ENCODE measurements at places on chromosomes 5 and 9.

DNA sequence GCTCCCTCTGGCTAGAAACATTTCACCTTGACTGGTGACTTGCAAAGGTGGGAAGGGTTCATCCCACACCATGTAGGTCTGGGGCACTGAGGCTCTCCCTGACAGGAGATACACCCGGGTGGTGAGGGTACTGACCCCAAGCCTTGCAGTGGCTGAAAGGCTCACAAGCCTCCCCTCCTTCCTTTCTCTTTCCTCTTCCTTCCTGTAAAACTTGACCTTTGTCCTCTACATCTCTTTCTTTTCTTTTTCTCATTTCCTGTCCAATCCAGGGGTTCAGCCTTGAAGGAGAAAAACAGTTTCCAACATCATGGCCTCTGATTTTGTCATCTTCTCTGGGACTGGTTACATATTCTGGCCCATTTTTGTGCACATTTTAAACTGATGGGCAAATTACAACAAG lies 16.6 kb downstream of the FBP2 start:
- H3K4me1 ChIP-seq: no peaks in the 10 kb centered on the region
- H3K4me3 ChIP-seq: no peak overlapping the region
- peaks cover 14% of the 10 kb centered on the region for H3K27me3 ChIP-seq
- DNase-seq: no peak
- H3K27ac ChIP-seq: no peak overlapping the region

DNA sequence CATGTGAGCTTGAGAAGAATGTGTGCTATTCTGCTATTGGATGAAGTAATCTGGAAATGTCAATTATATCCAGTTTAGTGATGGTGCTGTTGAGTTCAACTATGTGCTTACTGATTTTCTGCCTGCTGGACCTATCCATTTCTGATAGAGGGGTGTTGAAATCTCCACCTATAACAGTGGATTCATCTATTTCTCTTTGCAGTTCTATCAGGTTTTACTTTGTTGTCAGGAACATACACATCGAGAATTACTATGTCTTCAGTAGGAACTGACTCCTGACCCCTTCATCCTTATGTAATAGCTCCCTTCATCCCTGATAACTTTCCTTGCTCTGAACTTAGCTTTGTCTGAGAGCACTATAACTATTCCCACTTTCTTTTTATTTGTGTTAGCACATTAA lies 16.7 kb upstream of the CDC14B start:
- peaks cover 16% of the 10 kb centered on the region for H3K27me3 ChIP-seq
- H3K4me3 ChIP-seq: no peak overlapping the region
- no peak for DNase-seq
- H3K27ac ChIP-seq: no peak overlapping the region
- H3K36me3 ChIP-seq: no peaks in the 10 kb centered on the region

DNA sequence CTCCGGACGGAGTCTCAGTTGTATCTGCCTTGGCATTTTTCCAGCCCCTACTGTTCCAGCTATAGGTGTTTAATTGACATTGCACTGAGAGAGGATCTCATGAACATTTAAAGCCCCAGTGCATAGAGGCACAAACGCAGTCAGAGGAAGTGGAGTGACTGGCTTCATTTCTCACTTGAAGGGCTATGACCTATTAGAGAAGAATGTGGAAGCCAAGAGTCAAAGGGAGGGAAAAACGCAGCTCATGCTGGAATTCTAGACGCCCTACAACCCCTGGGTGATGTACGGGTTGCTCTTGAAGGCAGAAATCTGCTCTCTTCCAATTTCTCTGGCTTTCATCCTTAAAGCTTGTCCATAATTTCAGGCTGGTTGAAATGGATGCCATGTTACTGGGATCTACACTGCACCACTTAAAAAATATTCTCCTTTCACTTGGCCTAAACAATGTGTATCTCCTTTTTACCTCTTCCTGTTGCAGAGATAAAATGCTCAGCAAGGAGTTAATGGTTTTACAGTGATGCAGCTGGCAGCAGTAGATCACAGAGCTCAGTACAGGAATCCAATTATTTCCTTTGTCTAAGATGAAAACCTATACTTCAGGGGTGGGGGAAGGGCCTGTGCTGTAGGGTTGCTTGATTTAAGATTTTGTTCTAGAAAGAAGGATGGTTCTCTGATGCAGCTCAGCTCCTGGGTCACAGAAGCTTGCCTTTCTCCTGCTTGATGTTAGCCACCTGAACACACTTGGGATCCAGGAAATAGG lies 61.8 kb upstream of the MAMDC2 start:
- H3K36me3 ChIP-seq: no peaks in the 10 kb centered on the region
- no peak overlapping the region for H3K27ac ChIP-seq
- peaks cover 7% of the 10 kb centered on the region for H3K27me3 ChIP-seq

DNA sequence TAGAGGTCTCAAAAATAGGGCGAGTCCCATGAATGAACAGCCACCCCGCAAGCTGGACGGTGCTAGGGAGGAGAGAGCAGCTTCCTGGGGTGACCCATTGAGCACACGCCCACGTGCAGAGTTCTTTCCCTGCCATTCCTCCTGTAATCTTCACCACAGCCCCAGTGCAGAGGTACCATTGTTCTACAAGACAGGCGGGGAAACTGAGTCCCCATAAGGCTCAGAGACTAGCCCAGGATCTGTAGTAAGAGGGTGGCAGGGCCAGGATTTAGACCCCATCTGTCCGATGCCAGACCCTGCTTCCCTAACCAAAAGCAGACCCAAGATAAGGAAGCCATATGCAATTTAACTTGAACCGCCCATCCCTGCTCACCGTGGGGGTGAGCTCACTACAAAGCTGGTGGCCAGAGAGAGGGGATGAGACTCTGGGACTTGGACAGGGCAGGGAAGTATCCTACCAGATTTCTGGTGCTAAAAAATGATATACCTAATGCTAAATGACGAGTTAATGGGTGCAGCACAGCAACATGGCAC lies 36.7 kb upstream of the ORM1 start:
- peaks cover 3% of the 10 kb centered on the region for H3K4me1 ChIP-seq
- DNase-seq: no peak
- no peaks in the 10 kb centered on the region for H3K36me3 ChIP-seq
- H3K27ac ChIP-seq: no peak overlapping the region

- H3K36me3 ChIP-seq: peaks cover 37% of the 10 kb centered on the region
- H3K27me3 ChIP-seq: no peaks in the 10 kb centered on the region
- peak overlapping the region; percentile 56 for H3K4me3 ChIP-seq
- peak; percentile 26 for DNase-seq
These were observed 89.3 kb downstream of the ZCCHC7 start for GRCh38 chr9:37209431-37210386.

- DNase-seq: no peak
- no peak overlapping the region for H3K4me3 ChIP-seq
- H3K27ac ChIP-seq: no peak overlapping the region
- no peaks in the 10 kb centered on the region for H3K4me1 ChIP-seq
These were observed 87.7 kb downstream of the ENTREP1 start for GRCh38 chr9:69412741-69413150.

GRCh38 chr5:32233220-32233695 lies 59.1 kb upstream of the GOLPH3 start:
- H3K4me3 ChIP-seq: no peak overlapping the region
- no peak for DNase-seq
- H3K27ac ChIP-seq: peak overlapping the region; percentile 59

GRCh38 chr9:71242081-71242480 lies 120.7 kb upstream of the TRPM3 start:
- no peak for DNase-seq
- no peak overlapping the region for H3K4me3 ChIP-seq
- H3K4me1 ChIP-seq: no peaks in the 10 kb centered on the region
- no peaks in the 10 kb centered on the region for H3K27me3 ChIP-seq
- no peaks in the 10 kb centered on the region for H3K36me3 ChIP-seq

DNA sequence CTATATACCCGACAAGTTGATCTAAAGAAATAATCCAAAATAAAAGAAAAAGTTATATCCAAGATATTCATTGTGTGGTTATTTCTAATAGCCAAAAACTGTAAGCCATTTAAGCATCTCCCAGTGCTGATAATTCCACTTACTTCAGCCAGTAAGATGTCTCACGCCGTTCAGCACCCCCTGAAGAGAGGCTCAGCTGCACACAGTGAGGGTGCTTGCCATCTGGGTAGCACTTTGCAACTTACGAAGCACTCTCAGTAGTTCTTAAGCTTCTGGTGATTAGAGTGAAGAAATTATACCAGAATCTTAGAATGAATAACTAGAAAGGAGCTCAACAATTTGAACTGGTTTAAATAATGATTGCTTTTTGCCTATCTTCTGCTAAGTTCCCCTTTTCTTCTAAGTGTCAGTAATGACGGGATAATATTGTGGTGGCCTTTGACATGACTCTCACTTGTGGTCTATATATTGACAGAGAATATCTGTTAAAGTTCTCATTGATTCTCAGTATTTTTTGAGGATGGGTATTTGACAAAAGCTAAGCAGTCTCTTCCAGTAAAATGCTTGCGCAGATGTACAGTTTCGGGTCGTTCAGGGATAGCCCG lies 26.2 kb upstream of the LTC4S start:
- H3K4me1 ChIP-seq: peaks cover 21% of the 10 kb centered on the region
- no peaks in the 10 kb centered on the region for H3K27me3 ChIP-seq
- no peak for DNase-seq
- H3K4me3 ChIP-seq: no peak overlapping the region
- H3K36me3 ChIP-seq: peaks cover 14% of the 10 kb centered on the region

DNA sequence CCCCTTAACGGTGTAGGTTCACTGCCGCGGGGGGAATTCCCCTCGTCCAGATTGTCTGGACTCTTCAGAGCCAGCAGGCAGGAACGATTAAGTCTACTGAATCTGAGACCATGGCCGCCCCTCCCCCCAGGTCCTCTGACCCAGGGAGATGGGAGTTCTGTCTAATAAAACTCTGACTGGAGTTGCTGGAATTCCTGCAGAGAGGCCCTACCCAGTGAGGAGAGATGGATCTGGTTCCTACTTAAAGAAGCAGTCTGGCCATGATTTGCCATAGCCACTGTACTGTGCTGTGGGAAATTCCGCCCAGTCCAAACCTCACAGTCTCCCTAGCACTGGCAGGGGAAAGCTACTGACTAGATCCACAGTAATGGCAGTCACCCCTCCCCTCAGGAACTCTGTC lies 237.7 kb upstream of the RASA1 start:
- no peaks in the 10 kb centered on the region for H3K4me1 ChIP-seq
- DNase-seq: no peak
- H3K36me3 ChIP-seq: peaks cover 8% of the 10 kb centered on the region
- H3K4me3 ChIP-seq: no peak overlapping the region
- H3K27ac ChIP-seq: no peak overlapping the region
- H3K27me3 ChIP-seq: no peaks in the 10 kb centered on the region

DNA sequence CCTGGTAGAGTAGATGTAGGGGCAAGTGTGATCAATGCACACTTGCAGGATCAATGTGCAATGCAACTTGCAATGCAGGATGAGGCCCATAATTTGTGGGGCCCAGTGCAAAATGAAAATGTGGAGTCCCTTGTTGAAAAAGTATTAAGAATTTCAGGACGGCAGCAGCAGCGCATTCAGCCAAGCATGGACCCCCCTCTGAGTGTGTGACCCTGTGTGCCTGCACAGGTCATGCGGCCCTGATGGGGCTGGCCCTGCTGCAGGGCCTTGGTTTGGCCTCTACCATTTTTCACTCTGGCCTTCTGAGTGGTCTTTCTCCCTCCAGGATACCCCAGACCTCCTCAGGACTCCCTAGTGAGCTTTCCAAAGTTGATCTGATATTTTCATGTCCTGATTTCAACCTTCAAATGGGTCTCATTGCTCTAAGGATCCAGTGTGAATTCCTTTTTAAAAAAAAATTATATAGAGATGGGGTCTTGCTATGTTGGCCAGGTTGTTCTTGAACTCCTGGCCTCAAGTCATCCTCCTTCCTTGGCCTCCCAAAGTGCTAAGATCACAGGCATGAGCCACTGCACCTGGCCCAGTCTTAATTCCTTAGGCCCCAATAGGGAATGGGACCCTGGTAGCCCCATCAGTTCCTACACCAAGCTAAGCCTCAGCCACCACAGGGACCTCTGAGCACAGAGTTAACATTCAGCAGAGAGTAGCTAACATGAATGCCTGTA lies 4.3 kb downstream of the ERGIC1 start:
- no peaks in the 10 kb centered on the region for H3K27me3 ChIP-seq
- peaks cover 52% of the 10 kb centered on the region for H3K4me1 ChIP-seq
- H3K4me3 ChIP-seq: peak overlapping the region; percentile 88
- H3K36me3 ChIP-seq: peaks cover 8% of the 10 kb centered on the region

DNA sequence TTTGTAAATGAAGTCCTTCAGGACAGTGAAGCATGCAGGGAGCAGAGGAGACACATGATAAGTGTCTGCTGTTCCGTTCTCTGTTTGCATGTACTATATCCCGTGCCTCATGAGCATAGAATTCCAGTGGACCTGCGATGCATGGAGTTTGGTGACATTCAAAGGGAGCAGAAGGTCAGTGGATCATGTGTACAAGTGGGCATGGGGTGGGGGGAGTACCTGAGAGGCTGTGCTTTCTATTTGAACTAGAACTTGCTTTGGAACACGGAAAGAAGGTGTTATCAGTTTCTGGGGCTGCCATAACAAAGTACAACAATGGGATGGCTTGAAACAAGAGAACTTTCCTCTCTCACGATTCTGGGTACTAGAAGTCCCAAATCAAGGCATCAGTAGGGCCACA lies 5.1 kb upstream of the CCNJL start:
- no peak overlapping the region for H3K27ac ChIP-seq
- no peaks in the 10 kb centered on the region for H3K36me3 ChIP-seq
- H3K27me3 ChIP-seq: peaks cover 53% of the 10 kb centered on the region
- no peak overlapping the region for H3K4me3 ChIP-seq
- no peak for DNase-seq
- peaks cover 7% of the 10 kb centered on the region for H3K4me1 ChIP-seq

DNA sequence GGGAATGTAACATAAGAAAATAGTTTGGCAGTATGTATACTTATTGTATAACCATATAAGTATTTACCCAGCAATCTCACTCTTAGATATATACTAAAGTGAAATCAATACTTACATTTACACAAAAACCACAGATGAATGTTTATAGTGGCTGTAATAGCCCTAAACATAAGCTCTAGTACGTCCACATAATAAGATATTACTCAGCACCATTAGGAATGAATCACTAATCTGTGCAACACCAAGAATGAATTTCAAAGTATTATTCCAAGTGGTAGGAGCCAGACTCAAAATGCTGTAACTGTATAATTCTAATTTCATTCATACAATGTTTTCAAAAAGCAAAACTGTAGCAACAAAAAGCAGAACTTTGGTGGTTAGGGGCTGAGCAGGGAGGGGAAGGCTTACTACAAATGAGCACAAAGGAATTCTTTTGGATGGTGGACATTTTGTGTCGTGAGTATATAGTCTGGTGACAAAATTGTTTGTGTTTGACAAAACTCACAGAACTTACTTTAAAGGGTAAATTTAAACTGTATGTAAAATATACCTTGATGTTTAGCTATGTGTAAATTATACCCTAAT lies 11.9 kb upstream of the C5orf46 start:
- DNase-seq: no peak
- H3K4me1 ChIP-seq: no peaks in the 10 kb centered on the region
- no peaks in the 10 kb centered on the region for H3K36me3 ChIP-seq
- H3K27ac ChIP-seq: no peak overlapping the region
- H3K27me3 ChIP-seq: no peaks in the 10 kb centered on the region

Data from naive B cell (primary cell).